ENCODE measurements at places on chromosomes 16 and 17. TPM values are rescaled to one million over a fixed set of nuclear protein-coding genes. Genes with fewer than 3 reads are reported as not detected.

DNA sequence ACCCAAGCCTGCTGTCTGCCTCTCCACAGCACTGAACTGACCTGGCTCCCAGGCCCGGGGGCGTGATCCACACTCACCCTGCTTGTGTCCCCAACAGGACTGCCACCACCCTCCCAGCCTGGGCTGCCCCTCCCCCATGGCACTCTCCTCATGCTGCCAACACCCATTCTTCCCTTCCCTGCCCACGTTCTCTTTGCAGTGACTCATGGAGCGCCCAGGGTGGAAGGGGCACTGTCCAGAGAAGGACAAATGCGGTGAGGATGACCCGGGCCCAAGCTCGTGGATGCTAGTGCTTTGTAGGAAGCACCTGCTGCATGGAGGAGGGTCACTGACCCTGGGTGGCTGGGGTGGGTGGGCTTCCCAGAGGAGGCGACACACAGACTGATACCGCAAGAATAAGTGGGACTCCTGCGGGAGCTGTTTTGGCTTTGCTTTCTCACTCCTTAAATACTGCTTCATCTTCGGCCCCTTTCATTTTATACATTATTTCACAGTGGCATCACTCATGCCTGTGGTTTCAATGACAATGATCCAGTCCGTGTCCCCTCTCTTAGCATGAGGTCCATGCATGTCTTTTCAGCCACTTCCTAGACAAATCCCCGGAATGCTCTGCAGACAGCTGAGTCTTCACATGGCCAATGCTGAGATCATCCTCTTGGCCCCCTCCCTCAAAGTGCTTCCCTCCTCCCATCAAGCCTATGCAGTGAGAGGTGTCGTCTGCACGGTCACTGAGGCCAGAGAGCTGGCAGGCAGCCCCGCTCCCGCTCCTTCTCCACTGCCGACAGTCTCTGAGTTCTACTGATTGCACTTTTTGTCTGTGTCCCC is 17.6 kb downstream of the CDK5R1 start:
- no peak overlapping the region for H3K27ac ChIP-seq
- DNase-seq, result peak; percentile 66
- no peaks in the 10 kb centered on the region for H3K36me3 ChIP-seq
- H3K27me3 ChIP-seq, result no peaks in the 10 kb centered on the region
- H3K4me3 ChIP-seq, result no peak overlapping the region

GRCh38 chr17:27376637-27377547 is 79.4 kb upstream of the KSR1 start:
- peak overlapping the region; percentile 69 for H3K27ac ChIP-seq
- peaks cover 32% of the 10 kb centered on the region for H3K4me1 ChIP-seq
- no peak overlapping the region for H3K4me3 ChIP-seq
- H3K27me3 ChIP-seq, result no peaks in the 10 kb centered on the region
- peak; percentile 58 for DNase-seq

GRCh38 chr17:82876602-82877379 is 37.0 kb upstream of the ZNF750 start:
- peak overlapping the region; percentile 100 for H3K27ac ChIP-seq
- peak; percentile 70 for DNase-seq
- peaks cover 42% of the 10 kb centered on the region for H3K4me1 ChIP-seq
- H3K4me3 ChIP-seq, result peak overlapping the region; percentile 54
- no peaks in the 10 kb centered on the region for H3K36me3 ChIP-seq
- H3K27me3 ChIP-seq, result no peaks in the 10 kb centered on the region

Gene ADGRG3
- total RNA-seq, result not detected

Gene RASD1
- 1.0 TPM for total RNA-seq

- peak overlapping the region; percentile 83 for H3K4me3 ChIP-seq
- H3K27me3 ChIP-seq, result no peaks in the 10 kb centered on the region
- peaks cover 46% of the 10 kb centered on the region for H3K4me1 ChIP-seq
- peak overlapping the region; percentile 95 for H3K27ac ChIP-seq
These were observed 802 bp upstream of the TOB1 start for GRCh38 chr17:50866950-50867362.

Gene DBNDD1
- 32.4 TPM for total RNA-seq

DNA sequence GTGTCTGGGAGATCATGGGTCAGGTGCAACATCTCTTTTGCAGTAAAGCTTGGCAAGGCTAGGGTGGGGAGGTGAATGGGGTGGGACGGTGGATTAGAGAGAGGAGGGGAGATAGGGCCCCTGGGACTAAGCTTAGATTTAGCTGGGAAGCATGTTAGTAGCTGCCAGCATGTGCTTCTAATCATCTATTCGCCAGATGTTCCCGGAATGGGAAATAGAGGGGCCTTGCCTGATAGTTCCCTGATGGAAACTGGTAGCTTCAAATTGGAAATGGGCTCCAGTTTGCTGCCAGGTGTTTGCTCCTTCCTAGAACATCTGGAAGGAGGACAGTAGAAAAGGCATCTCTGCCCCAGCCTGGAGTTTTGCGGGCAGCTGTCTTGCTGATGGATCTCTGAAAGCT is 176.1 kb downstream of the CCDC182 start:
- no peak for DNase-seq
- no peak overlapping the region for H3K4me3 ChIP-seq
- H3K36me3 ChIP-seq, result no peaks in the 10 kb centered on the region
- no peaks in the 10 kb centered on the region for H3K4me1 ChIP-seq
- H3K27me3 ChIP-seq, result peaks cover 23% of the 10 kb centered on the region

GRCh38 chr17:8742819-8743218 is 1.8 kb downstream of the CCDC42 start:
- H3K4me3 ChIP-seq, result no peak overlapping the region
- H3K27me3 ChIP-seq, result peaks cover 23% of the 10 kb centered on the region
- no peaks in the 10 kb centered on the region for H3K36me3 ChIP-seq
- no peak overlapping the region for H3K27ac ChIP-seq

DNA sequence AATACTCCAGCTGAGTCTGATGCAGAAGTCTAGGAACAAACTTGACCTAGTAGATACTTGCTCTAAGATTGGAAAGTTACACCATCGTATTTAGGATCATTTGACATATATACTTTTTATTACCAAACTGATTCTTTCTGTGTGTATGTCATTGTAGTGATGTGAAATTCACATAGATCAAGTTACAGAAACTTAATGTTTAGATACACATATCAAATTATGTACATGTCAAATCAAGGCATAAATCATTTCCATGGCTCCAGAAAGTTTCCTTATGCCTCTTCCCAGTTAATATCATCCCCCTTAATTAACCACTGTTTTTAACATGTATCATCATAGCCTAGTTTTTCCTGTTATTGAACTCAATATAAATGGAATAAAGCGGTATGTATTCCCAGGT is 292.0 kb upstream of the CDH11 start:
- H3K27ac ChIP-seq, result no peak overlapping the region
- DNase-seq, result no peak
- H3K4me1 ChIP-seq, result no peaks in the 10 kb centered on the region
- H3K4me3 ChIP-seq, result no peak overlapping the region
- no peaks in the 10 kb centered on the region for H3K36me3 ChIP-seq

Gene GP1BA
- total RNA-seq, result not detected

DNA sequence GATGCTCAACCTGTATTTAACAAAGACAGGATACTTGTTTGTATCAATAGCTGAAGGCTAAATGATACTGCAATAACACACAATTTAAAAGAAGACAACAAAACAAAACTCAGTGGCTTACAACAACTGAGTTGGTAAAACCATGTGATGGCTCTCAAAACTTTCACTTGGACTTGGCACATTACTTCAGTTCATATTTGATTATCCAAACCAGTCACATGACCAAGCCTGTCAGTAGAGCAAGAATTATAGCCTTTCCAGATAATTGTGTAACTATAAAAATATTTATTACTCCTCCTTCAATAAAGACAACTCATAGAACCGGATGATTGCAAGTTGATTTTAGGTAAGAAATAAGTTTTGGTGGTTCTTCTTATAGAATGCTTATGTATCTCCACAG is 56.8 kb downstream of the NQO1 start:
- DNase-seq, result no peak
- H3K27me3 ChIP-seq, result no peaks in the 10 kb centered on the region
- H3K27ac ChIP-seq, result no peak overlapping the region
- no peaks in the 10 kb centered on the region for H3K4me1 ChIP-seq
- no peak overlapping the region for H3K4me3 ChIP-seq

Gene PRCD
- total RNA-seq, result 2.6 TPM

- no peak overlapping the region for H3K4me3 ChIP-seq
- H3K4me1 ChIP-seq, result no peaks in the 10 kb centered on the region
- DNase-seq, result no peak
- no peaks in the 10 kb centered on the region for H3K36me3 ChIP-seq
- H3K27me3 ChIP-seq, result no peaks in the 10 kb centered on the region
These were observed 3.5 kb upstream of the NLRC3 start for GRCh38 chr16:3580686-3581085.

Gene DPEP2
- not detected for total RNA-seq

DNA sequence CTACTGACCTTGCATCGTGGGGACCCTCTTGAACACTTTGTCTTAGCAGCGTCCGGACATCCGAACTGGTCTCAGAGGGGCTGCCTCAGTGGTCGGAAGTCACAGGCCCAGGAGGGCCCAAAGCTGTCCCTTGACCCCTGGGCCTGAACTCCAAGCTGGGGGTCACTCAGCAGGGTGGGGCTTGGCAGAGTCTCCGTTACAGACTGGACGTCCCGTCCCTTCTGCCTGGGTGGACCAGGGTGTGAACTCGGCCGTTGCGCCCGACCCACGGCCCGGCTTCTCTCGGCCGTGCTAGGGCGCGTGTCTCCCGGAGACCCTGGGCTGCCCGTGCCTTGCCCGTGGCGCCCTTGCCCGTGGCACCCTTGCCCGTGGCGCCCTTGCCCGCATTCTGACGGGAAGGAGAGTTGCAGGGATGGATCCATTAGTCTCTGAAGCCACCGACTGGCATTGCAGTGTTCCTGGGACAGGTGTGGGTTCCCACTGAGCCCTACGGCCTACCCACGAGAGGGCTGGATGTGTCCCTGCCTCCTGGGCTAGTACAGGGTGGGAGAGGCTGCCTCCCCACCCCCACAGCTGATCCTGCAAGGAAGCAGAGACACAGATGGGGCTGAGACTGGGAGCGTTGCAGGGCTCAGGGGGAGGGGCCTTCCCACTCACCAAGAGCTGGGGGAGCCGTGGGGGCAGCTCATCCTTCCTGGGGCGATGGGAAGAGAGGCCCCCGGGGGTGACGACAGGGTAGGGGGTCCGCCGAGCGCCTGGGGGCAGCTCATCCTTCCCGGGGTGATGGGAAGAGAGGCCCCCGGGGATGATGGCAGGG is 4.9 kb downstream of the CACNA1H start:
- no peak for DNase-seq
- H3K36me3 ChIP-seq, result no peaks in the 10 kb centered on the region
- H3K27me3 ChIP-seq, result peaks cover 54% of the 10 kb centered on the region
- H3K4me3 ChIP-seq, result no peak overlapping the region
- H3K4me1 ChIP-seq, result no peaks in the 10 kb centered on the region
- no peak overlapping the region for H3K27ac ChIP-seq

Gene KRT9
- total RNA-seq, result 0.73 TPM

- no peak for DNase-seq
- H3K36me3 ChIP-seq, result no peaks in the 10 kb centered on the region
- H3K4me1 ChIP-seq, result no peaks in the 10 kb centered on the region
- H3K27ac ChIP-seq, result no peak overlapping the region
- no peak overlapping the region for H3K4me3 ChIP-seq
These were observed 56.3 kb downstream of the LMF1 start for GRCh38 chr16:914440-914839.

DNA sequence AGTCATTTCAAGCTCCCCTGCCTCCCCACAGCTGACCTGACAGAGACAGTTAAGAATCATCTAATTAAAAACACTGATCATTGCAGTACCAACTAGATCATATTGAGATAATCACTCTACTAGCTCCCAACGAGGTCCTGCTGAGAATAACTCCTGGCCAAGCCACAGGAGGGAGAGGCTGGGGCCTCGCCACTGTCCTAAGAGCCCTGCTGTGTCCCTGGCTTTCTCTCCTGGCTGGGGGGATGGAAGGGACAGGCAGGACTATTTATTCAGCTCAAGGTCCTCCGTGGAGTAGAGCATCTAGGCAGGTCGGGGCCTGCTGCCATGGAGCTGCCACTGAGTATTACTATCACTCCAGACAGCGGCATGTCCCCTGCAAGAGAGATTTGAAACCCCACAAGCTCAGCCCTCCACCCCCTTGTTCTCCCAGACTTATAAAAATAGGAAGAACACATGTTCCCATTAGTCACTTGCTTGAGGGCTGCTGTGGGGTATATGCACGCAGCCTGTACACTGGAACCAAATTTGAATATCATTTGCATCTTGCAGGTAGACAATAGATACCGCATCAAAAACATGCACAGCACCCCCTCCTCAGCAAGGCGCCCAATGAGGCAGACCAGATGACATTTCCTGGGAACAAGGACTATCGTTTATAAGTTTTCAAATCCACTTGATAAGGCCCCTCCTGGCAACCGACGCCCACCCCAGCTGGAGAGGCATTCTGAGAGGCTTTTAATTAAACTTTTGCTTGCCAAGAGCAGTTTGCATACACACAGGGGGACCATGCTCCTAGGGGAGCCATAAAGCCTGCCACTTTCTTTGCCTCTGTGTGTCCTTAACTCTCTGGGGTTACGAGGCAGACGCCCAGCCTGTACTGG is 385.2 kb upstream of the ZFHX3 start:
- no peak overlapping the region for H3K27ac ChIP-seq
- no peaks in the 10 kb centered on the region for H3K36me3 ChIP-seq
- H3K4me3 ChIP-seq, result no peak overlapping the region

Gene KRTAP4-11
- not detected for total RNA-seq

GRCh38 chr17:50047083-50047482 is 8.8 kb upstream of the ITGA3 start:
- H3K4me3 ChIP-seq, result no peak overlapping the region
- H3K4me1 ChIP-seq, result peaks cover 73% of the 10 kb centered on the region
- no peak for DNase-seq

DNA sequence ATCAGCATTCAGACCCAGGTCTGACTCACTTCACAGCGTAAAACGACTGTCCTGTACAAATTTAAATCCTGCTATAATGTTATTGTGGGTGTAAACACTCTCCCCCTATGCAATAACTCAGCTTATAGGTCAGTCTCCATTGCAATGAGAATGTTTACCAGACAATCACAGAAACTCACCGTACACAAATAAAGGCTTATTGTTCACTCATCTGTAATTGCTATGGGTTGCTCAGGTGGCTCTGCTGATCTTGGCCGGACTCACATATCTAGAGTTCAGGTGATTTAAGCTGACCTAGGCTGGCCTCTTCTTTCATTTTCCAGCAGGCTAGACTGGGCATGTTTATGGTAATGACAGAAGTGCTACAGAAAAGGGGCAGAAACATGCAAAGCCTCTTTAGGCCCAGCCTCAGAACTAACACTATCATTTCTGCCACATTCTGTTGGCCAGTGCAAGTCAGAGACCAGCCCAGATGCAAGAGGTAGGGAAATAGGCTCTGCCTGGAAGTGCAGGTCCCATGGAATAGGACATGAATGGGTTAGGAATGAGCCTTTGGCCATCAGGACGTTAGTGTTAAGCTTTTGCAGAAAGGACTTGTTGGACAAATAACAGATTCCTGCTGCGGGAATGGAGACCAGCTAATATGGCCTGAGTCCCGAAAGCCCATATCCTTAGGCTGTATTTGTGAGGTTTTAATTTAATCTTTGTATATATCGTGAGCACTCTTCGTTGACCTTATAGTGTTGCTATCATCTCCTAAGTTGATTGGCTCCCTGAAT is 44.0 kb downstream of the HLF start:
- no peak overlapping the region for H3K4me3 ChIP-seq
- H3K4me1 ChIP-seq, result no peaks in the 10 kb centered on the region
- H3K36me3 ChIP-seq, result no peaks in the 10 kb centered on the region
